Effector CD4-positive, alpha-beta T cell (primary cell): ENCODE measurements at places on chromosomes 2 and 18.

- DNase-seq = no peak
These were observed 1438.0 kb upstream of the ZEB2 start for GRCh38 chr2:145957929-145958328.

GRCh38 chr2:29322011-29322410 lies 206.8 kb downstream of the CLIP4 start:
- no peak for DNase-seq

GRCh38 chr2:187550857-187551256 lies 3.4 kb downstream of the TFPI start:
- no peak for DNase-seq

GRCh38 chr2:31785876-31786275 lies 205.1 kb upstream of the SRD5A2 start:
- no peak for DNase-seq

DNA sequence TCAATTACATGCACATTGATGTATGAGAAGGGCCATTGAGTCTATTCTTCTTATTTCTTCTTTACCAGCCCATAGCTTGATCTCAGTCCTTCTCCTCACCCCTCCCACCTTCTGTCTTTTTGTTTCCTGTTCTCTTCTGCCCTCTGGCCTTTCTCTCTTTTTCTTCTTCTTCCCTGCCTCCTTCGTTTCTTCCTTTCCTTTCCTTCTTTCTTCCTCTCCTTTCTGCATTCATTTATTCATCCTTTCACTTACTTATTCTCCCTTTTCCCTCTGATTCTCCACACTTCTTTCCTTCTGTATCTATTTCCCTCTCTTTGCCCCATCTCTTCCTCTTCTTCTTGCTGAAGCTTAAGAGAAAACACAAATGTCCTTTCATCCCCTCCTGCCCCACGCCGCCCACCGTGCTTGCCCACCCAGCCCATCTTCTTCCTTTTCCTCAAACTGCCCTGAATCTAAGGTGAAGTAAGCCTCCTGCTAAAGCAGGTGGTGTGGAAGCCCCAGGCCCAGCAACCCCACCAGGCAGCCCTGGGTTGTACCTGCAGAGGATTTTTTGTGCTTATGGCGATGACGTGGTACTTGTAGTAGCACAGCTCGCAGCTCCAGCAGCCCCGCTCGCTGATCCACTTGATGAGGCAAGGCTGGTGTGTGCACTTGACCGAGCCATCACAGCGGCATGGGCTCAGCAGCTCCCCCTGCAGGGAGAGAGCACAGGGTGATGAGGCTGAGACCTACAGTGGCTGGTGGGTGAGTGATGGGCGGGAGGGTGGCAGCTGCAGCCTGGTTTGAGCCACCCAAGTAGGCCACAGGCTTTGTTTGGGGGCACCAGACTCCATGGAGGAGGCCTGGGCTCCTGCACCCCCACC lies 89.0 kb downstream of the MARCHF4 start:
- DNase-seq = no peak

GRCh38 chr18:46426021-46426678 lies 230.9 kb downstream of the LOXHD1 start:
- no peak for DNase-seq
